ENCODE measurements at places on chromosomes 12 and 14.

DNA sequence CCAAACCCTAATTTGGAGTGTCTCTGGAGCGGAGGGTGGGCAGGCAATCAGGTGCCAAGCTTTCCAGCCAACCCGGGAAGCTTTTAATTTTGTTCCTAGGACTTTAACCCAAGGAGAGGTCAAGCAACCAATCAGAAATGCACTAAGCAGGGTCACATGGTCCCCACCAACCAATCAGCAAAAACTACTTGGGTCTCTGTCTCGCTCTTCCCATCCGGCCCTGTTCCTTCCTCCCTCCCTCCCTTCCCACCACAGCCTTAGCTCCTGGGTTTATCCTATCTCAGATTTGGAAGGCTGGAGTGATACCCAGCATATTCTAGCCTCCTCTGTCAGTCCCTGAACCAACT, 7.3 kb downstream of the HOXC5 start:
- no peak for DNase-seq

- no peak for DNase-seq
Measured at GRCh38 chr14:45177076-45177475, 41.3 kb downstream of the FANCM start.

DNA sequence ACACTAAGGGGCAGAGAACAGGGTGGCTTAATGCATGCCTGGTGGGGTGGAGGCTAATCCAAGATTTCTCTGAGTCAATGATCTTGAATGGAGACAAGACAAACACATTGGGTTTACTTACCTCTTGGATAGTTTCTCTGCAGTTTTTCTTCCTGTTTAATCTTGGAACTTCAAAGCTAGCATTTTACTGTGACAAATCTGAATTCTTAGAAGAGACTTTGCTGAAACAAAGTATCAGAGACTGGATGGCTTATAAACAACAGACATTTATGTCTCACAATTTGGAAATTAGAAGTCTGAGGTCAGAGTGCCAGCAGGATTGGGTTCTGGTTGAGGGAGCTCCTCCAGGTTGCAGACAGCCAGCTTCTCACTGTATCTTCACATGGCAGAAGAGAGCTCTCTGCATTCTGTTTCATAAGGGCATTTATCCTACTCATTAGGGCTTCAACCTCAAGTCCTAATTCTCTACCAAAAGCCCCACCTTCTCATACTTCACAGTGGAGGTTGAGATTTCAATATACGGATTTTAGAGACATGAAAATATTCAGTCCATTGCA, 921.8 kb downstream of the VRK1 start:
- DNase-seq, result no peak

DNA sequence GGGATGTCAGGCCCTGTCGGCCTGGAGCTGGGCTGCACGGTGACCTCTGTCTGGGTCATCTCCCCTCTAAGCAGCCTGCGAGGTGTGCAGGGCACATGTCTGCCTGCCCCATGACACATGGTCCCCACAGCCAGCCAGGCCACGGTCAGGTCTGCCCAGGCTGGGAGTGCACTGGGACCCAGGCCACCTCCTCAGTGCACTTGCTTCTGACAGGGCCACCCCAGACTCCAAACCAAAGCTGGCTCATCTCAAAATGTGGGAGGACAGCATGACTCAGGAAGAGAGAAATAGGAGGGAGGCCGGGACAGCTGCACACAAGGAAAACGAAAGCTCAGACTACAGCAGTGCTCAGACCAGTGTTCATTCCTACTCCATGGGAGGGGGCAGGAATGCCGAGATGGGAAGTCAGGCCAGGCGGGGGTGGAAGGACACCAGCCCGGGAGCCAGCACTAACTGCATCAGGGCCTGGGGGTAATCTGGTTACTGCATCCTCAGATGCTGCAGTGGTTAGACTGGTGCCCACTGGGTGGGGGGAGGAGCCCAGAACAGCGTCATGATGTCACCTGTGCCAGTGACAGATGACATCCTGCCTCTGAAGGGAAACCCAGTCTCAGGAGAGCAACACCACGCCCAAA, 4.0 kb downstream of the P2RX2 start:
- DNase-seq, result no peak

GRCh38 chr14:77340389-77340788, 19.6 kb downstream of the GSTZ1 start:
- DNase-seq, result no peak

GRCh38 chr14:54774824-54775223, 127.8 kb downstream of the GCH1 start:
- no peak for DNase-seq

DNA sequence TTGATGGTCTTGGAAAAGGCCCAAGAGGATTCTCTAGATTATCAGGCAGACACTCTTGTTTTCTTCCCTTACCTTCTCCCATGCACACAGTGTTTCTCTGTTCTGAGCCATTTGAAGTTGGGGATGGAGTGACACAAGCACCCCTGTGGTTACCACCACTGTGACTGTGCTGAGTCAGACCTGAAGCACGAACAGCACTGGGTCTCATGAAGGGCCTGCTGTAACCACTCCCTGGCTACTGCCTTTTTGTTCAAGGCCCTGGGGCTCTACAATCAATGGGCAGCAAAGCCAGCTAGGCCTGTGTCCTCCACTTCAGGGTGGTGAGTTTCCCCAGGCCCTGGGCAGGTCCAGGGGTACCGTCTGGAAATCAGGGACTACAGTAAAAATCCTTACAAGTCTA, 65.5 kb downstream of the TSPAN8 start:
- DNase-seq, result no peak

- DNase-seq, result no peak
Measured at GRCh38 chr12:96437171-96437445, 36.9 kb upstream of the CDK17 start.

- no peak for DNase-seq
Measured at GRCh38 chr12:122740351-122740750, 9.7 kb upstream of the HCAR1 start.

GRCh38 chr12:50626026-50626425, 121.2 kb downstream of the DIP2B start:
- DNase-seq, result no peak

DNA sequence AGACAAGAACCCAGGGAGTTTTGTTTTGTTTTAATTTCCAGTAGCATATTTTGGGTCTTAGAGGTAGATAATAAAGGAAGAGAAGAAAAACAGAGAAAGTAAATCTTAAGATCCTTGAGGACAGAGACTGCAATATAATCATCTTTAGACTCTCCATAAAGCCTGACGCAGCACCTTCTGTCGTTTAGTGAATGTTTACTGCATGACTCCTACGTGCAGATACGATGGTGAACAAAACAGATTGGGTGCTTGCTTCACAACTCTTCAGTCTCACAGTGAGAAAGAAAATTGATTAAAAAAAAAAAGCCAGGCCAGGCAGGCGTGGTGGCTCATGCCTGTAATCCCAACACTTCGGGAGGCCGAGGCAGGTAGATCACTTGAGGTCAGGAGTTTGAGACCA, 86.9 kb downstream of the STON2 start:
- no peak for DNase-seq

- DNase-seq, result no peak
Measured at GRCh38 chr12:90770861-90771260, 184.1 kb downstream of the CCER1 start.

DNA sequence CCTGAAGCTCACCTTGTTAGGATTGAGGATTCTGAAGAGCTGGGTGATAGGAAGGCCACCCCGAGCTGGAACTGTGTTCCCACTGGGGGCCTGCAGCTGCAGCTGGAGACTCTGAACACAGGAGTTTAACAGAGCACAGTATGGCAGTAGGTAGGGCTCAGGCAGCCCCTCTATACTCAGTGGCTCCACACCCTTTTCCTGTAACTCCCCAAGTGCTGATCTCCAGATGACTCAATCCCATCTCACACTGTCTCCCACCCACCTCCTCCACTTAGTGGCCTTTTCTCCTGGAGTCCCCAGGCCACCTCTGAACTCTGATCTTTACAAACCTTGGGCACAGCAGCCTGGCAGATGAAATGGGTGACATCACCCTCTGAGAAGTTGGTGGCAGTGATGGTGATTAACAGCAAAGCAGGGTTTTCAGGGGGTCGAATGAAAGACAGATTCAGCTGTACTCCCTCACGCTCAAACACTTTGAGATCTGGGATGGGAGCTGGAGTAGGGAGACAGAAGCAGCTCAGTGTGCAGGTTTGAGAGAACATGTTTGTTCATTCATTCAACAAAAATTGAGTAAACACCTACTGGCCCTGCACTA, 4.0 kb downstream of the THTPA start:
- DNase-seq, result no peak

GRCh38 chr12:15196221-15196620, 25.0 kb downstream of the RERG start:
- DNase-seq, result no peak

DNA sequence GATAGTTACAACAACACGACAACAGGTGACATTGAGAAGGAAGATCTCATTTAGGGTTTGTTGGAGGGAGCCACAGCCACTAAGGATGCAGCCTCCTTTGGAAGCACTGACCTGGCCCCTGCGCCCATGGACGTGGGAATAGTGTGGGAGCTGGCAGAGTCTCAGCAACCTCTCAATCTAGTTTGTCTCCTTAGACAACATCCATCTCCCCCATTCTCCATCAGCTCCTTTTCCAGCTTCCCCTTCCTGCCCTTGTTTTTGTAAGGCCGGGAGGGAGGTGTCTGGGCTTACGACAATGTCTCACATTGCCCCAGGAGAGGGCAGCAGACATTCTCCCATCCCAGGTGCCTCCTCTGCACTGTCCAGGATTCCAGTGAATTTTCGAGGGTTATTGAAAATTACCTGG, 170.2 kb upstream of the PZP start:
- no peak for DNase-seq

GRCh38 chr14:74326369-74327152, 21.7 kb upstream of the VRTN start:
- no peak for DNase-seq

DNA sequence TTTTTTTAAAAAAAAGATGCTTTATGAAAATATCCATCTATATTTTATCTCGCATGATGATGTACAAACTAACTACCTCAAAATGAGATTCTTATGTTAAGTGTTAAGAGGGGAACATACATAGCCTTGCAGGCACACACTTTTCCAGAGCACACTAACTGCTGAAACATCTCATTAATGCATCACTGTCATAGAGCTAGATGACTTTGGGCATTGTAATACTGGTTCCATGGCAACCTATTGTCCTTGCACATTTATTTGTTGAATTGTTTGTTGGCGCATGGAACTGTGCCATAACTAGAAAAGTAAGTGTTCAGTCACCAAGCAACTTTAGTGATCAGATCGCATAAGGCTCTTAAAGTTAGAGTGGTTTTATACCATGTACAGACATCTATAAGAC, 348.3 kb downstream of the GALC start:
- no peak for DNase-seq

- no peak for DNase-seq
Measured at GRCh38 chr14:85539510-85539909, 9.6 kb downstream of the FLRT2 start.

DNA sequence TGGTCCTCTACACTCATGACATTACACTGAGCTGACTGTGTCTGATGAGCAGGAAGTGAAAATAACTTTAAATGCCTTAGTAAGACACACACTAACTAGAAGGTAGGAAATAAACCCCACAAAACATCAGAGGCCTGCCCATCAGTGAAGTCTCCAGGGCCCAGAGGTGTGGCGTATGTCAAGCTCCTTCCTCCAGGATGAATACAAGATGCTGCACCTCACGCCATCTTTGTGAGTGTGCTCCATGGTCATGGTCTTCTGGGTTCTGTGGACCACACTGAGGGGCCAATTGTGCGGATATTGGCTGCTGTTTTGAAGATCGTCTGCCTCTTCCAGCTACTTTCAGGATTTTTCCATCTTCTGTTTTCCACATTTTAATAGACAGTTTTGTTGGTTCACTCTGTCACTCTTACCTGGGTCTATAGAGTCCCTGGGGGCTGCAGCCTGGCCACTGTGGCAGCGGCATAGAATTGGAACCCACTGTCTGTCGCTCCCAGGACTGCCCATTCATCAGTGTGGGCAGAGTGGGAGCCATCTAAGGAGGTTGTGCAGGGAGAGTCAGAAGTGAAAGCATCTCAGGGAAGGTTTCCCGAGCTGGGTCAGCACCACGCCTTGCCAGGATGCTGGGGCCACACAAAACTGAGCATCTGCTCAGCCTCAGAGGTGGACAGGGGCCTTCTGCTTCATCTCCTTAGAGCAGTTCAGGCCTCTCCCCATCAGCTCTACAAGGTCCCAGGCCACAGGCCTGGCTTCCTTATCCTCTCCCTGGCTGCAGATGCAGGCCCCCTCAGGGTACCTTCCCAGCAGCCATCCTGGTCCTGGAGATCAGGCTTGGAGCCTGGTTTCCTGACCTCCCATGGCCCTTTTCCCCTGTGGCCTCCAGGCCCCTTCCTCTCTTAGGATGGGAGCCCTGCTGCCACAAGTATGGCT, 57.5 kb upstream of the C14orf180 start:
- no peak for DNase-seq

DNA sequence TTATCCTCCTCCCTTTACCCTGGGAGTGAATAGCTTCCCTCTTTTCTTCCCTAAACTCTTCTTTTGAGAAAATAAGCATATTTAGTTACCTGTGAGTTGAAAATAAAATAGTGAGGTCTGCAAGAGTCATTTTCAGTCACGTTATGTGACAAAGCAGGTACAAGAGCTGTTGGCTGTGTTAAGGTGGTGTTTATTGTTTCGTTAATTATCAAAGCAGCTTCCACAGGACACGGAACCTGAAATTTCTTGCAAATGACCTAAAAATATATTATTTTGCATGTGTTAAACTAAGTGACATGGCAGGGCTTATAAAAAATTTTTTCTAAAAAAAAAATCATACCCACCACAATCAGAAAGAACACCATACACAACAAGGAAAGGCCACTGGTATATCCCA, 8.3 kb downstream of the SLC38A2 start:
- no peak for DNase-seq

GRCh38 chr12:49548822-49549648, 10.2 kb downstream of the KCNH3 start:
- no peak for DNase-seq

- DNase-seq, result no peak
Measured at GRCh38 chr14:52589646-52590045, 37.0 kb downstream of the GPR137C start.

All from T-helper 2 cell treated with Interferon-gamma antibody and Interleukin-4, amounts not matched to agents 5 μg/mL and 100 μg/mL, for 36 hours (primary cell).